ENCODE measurements at places on chromosomes 16 and 17. TPM values are rescaled to one million over a fixed set of nuclear protein-coding genes. Genes with fewer than 3 reads are reported as not detected.

- DNase-seq = no peak
These were observed at the start of gene LIMD2 for GRCh38 chr17:63699638-63700527. Gene LIMD2 (minus strand): TSS chr17:63700125. CDS start chr17:63699298, 827 bp downstream.

Gene RHBDL3
- 1.9 TPM for total RNA-seq

DNA sequence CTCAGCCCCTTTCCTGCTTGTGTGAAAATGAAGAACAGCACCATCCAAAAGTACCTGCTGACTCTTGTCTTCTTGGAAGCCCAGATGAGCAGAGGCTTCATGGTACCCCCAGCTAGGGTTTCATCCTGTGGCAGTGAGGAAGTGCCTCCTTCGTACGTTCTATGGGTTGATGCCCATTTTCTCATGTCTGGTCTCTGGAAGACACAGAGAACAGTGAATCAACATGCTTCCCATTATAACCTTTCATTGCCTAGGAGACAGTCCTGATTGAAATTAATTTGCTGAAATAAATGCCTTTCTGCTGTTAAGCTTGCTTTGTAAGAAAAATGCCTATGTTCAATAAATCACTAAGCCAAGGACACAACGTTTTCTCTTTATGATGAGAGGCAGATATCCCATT lies 36.5 kb downstream of the RCVRN start:
- no peak for DNase-seq

- DNase-seq = no peak
These were observed 636 bp upstream of the GSG1L start for GRCh38 chr16:28064150-28064549.

Gene CCL13
- not detected for total RNA-seq

All from SK-MEL-5 (cell line).